ENCODE measurements at places on chromosomes 13 and 19. TPM values are rescaled to one million over a fixed set of nuclear protein-coding genes. Genes with fewer than 3 reads are reported as not detected.

GRCh38 chr13:86082121-86082520, 282.9 kb upstream of the SLITRK6 start:
- no peak overlapping the region for H3K4me3 ChIP-seq
- no peaks in the 10 kb centered on the region for H3K4me1 ChIP-seq
- H3K27me3 ChIP-seq = no peaks in the 10 kb centered on the region
- H3K27ac ChIP-seq = no peak overlapping the region
- H3K36me3 ChIP-seq = no peaks in the 10 kb centered on the region

DNA sequence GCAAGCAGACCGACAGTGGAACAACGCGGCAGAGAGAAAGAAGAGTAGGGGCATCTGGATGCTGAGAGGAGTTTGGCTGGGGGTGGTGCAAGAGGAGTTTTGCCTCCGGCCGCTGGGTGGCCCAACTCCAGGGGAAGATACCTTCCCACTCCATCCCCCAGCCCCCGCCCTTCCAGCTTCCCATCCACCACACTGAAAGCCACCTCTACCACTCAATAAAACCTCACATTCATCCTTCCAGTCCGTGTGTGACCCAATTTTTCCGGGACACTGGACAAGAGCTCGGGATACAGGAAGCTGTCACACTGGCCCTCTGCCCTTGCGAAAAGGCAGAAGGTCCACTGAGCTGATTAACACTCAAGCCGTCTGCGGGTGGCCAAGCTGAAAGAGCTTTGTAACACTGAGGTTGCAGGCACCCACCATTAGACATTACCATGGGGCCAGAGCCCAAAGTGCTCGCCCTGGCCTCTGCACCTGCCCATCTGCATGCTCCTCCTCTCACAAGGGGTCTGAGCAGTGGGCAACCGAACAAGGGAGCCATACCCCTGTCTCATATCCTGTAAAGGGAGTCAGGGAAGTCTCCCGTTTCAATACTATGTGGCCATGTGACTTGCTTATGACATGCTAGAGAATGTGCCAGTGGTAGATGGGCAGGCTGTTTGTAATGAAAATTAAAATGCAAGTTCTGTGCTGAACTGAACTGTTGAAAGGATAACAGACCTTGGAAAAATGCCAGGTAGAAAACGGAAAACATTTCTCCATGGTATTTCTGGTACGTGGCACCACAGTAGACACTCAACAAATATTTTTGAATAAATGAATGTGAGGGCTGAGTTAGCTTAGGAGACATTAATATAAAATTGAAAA, 205.1 kb upstream of the STARD13 start:
- H3K4me3 ChIP-seq = no peak overlapping the region
- DNase-seq = no peak
- no peaks in the 10 kb centered on the region for H3K27me3 ChIP-seq

- H3K36me3 ChIP-seq = no peaks in the 10 kb centered on the region
- H3K27me3 ChIP-seq = no peaks in the 10 kb centered on the region
- no peaks in the 10 kb centered on the region for H3K4me1 ChIP-seq
- no peak for DNase-seq
- no peak overlapping the region for H3K4me3 ChIP-seq
Measured at GRCh38 chr13:28540612-28541011, 45.7 kb upstream of the FLT1 start.

The TDRD12 gene
- 0.28 TPM for polyA plus RNA-seq

DNA sequence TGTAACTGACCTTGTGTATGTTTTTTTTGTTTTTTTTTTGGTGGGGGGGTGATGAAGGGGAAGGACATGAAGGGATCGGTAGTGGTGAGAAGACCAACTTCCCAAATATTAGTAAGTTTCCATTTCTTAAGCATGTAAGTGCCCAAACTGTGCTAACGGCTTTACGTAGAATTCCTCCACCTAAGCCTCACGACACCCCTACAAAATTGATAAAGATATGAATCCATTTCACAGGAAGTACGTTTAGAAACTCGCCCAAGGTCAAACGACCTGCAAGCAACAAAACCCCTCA, 649 bp downstream of the UQCRFS1 start:
- peaks cover 3% of the 10 kb centered on the region for H3K4me1 ChIP-seq
- H3K36me3 ChIP-seq = peaks cover 6% of the 10 kb centered on the region
- no peak for DNase-seq
- peak overlapping the region; percentile 78 for H3K4me3 ChIP-seq

DNA sequence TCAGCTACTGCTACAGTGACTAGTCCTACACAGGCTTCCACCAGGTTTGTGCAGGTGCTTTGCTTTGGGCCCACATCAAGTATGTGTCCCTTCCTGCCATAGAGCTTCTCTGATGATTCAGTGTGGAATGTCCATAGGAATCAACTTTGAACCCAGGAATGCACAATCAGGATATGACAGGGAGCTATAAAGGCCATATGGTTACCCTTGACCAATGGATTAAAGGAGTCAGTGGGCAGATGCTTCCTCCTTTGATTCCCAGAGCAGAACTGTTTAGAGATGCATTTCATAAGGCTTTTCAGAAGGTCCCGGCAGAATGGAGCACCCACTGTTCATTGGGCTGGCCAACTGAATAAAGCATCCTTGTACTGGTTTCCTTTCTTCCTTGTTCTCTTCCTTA, 145.2 kb upstream of the WASF3 start:
- H3K4me3 ChIP-seq = no peak overlapping the region
- no peaks in the 10 kb centered on the region for H3K27me3 ChIP-seq
- H3K27ac ChIP-seq = no peak overlapping the region
- DNase-seq = no peak

The TMEM38A gene
- polyA plus RNA-seq = 2.3 TPM

DNA sequence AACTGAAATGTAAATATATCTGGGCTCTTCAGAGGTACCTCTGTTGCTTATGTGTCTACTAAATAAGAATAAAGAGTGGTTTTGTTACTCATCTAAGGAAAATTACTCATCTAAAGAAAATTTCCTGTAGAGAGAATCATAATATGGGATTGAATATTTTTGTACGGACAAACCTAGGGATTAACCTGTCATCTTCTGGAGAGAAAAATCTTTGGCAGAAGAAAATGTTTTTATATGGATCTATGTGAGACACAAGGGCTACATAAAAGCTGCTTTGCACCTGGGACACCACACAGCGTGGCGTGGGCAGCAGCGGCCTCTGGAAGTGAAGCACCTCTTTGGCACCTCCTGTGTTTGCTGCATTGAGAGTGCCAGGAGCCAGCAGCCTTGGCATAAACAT, 242.9 kb upstream of the DACH1 start:
- no peaks in the 10 kb centered on the region for H3K27me3 ChIP-seq
- no peak overlapping the region for H3K27ac ChIP-seq
- H3K4me3 ChIP-seq = no peak overlapping the region
- H3K36me3 ChIP-seq = no peaks in the 10 kb centered on the region
- DNase-seq = no peak

DNA sequence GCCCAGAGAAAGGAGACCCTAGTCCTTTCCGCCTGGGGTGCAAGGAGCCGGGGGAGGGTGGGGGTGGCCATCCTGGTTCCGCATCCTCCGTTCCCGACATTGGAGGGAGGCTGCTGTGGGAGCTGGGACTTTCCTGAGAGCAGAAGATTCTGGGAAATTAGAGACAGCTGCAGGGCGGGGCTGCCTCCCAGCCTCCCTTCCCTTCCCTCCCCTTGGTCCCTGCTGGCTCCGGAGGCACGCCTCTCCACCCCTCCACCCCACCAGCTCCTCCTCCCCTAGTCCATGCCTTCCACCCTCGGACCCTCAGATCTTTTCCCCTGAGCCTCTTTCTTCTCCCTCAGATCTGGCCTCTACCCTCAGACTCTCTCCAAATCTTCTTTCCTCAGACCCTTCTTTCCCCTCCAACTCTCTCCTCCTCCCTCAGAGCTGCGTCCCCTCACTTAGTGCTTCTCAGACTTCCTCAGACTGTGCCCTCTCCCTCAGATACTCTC, 3.1 kb upstream of the BCL3 start:
- no peak overlapping the region for H3K4me3 ChIP-seq
- peak overlapping the region; percentile 99 for H3K27ac ChIP-seq
- H3K36me3 ChIP-seq = peaks cover 5% of the 10 kb centered on the region
- no peaks in the 10 kb centered on the region for H3K27me3 ChIP-seq
- DNase-seq = peak; percentile 82

DNA sequence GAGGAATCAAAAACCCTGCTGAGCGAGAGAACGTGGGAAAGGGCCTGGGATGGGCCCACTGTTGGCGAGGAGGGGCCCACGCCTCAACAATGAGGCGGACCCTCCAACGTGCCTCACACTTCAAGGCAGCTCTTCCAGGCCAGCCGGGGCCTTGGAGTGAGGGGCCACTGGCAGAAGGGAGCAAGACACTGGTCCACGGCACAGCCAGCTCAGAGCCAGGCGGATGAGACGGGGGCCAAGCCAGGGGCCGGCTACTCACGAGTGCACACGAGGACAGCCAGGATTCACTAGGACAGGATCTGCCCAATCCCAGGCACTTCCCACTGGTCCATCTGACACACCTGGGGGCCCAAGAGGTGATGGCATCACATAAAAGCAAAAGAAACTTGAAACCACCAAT, 20.5 kb downstream of the ELL start:
- no peak overlapping the region for H3K4me3 ChIP-seq
- H3K4me1 ChIP-seq = peaks cover 40% of the 10 kb centered on the region
- H3K27ac ChIP-seq = no peak overlapping the region
- H3K36me3 ChIP-seq = peaks cover 3% of the 10 kb centered on the region
- no peaks in the 10 kb centered on the region for H3K27me3 ChIP-seq
- no peak for DNase-seq

The IGFL2 gene
- 0.36 TPM for polyA plus RNA-seq

GRCh38 chr13:43787518-43787891, 733 bp upstream of the ENOX1 start:
- H3K27me3 ChIP-seq = peaks cover 43% of the 10 kb centered on the region
- H3K36me3 ChIP-seq = no peaks in the 10 kb centered on the region
- H3K27ac ChIP-seq = no peak overlapping the region
- DNase-seq = no peak
- peak overlapping the region; percentile 48 for H3K4me3 ChIP-seq

DNA sequence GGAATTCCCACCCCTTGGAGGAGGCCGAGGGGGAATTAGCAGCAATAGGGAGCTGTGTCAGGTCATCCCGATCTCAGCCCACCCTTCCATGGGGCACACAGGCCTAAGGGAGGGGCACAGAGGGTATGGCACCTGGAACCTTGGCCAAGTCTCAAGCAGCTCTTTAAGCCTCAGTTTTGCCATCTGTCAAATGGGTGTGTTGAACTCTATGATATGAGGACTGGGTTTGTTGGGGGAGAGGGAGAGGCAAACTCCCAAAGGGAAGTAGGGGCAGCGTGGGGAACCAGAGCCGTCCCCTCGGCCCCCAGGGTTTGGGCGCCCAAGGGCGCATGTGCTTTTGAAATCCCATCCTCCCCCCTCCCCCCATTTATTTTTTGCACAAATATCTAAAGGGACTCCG, 49.7 kb downstream of the COLGALT1 start:
- H3K36me3 ChIP-seq = no peaks in the 10 kb centered on the region
- no peak for DNase-seq
- H3K4me3 ChIP-seq = no peak overlapping the region
- no peaks in the 10 kb centered on the region for H3K4me1 ChIP-seq
- H3K27me3 ChIP-seq = peaks cover 23% of the 10 kb centered on the region
- no peak overlapping the region for H3K27ac ChIP-seq

The KLK12 gene
- polyA plus RNA-seq = 2.4 TPM

GRCh38 chr19:54297759-54298305, 15.1 kb downstream of the LILRA5 start:
- no peaks in the 10 kb centered on the region for H3K27me3 ChIP-seq
- no peak overlapping the region for H3K4me3 ChIP-seq
- no peaks in the 10 kb centered on the region for H3K4me1 ChIP-seq
- no peaks in the 10 kb centered on the region for H3K36me3 ChIP-seq
- no peak for DNase-seq

DNA sequence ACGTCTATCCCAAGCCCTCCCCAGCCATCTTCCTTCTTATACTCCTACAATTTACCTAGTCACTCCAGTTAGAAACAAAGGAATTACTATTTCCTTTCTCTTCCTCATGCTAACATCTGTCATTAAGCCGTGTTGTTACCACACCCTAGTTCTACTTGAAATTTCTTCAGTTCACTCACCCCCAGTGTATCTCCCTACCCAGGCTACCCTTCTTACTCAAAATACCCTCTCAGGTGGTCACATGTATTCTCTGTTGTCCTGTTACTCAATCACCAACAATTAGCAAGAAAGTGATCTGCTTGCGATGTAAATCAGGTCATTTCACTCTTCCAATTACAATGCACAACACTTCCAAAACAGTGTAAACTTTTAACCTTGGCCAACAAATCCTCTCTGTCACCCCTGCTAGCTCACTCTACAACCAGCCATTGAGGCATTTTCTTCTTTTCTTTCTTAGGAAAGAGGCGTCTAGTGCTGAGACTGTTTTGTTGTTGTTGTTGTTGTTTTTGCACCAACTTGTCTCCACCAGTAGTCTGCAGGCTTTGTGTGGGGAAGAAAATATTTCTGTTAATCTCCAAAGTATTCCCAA, 50.7 kb downstream of the PCDH17 start:
- H3K27me3 ChIP-seq = no peaks in the 10 kb centered on the region
- no peak for DNase-seq
- no peaks in the 10 kb centered on the region for H3K36me3 ChIP-seq
- no peak overlapping the region for H3K4me3 ChIP-seq

DNA sequence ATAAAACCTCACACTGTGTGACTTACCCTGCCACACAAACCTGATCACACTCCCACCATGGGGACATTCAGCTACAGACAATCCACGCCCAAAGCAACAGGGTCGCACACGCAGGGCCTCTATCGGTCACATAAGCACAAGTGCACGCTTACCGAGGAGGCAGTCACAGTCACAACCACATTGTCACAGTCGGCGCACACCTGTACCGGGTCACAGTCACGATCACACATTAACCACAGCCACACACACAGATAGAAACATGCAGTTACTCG, 579 bp downstream of the ZNF566 start:
- H3K4me3 ChIP-seq = peak overlapping the region; percentile 79
- H3K36me3 ChIP-seq = peaks cover 2% of the 10 kb centered on the region
- H3K27ac ChIP-seq = peak overlapping the region; percentile 91
- no peaks in the 10 kb centered on the region for H3K4me1 ChIP-seq
- DNase-seq = no peak

- peaks cover 6% of the 10 kb centered on the region for H3K4me1 ChIP-seq
- peak overlapping the region; percentile 74 for H3K4me3 ChIP-seq
- peak overlapping the region; percentile 64 for H3K27ac ChIP-seq
- H3K27me3 ChIP-seq = peaks cover 22% of the 10 kb centered on the region
Measured at GRCh38 chr19:46426506-46427162, 2.1 kb downstream of the PNMA8C start.

GRCh38 chr19:55777528-55777927, 8.6 kb downstream of the RFPL4AL1 start:
- no peak for DNase-seq
- H3K36me3 ChIP-seq = no peaks in the 10 kb centered on the region
- no peaks in the 10 kb centered on the region for H3K4me1 ChIP-seq
- no peak overlapping the region for H3K27ac ChIP-seq
- no peaks in the 10 kb centered on the region for H3K27me3 ChIP-seq

GRCh38 chr13:44648392-44649103, 72.4 kb upstream of the TSC22D1 start:
- peak overlapping the region; percentile 1 for H3K27ac ChIP-seq
- H3K4me3 ChIP-seq = no peak overlapping the region
- no peaks in the 10 kb centered on the region for H3K27me3 ChIP-seq
- peak; percentile 22 for DNase-seq

The FCGBP gene
- polyA plus RNA-seq = 609 TPM

- no peaks in the 10 kb centered on the region for H3K36me3 ChIP-seq
- no peak for DNase-seq
Measured at GRCh38 chr13:54162069-54162468, 1133.5 kb downstream of the OLFM4 start.

GRCh38 chr13:78680115-78680561, 21.2 kb upstream of the OBI1 start:
- H3K36me3 ChIP-seq = no peaks in the 10 kb centered on the region
- H3K4me3 ChIP-seq = no peak overlapping the region
- DNase-seq = no peak
- no peak overlapping the region for H3K27ac ChIP-seq
- H3K27me3 ChIP-seq = peaks cover 2% of the 10 kb centered on the region
- no peaks in the 10 kb centered on the region for H3K4me1 ChIP-seq

The ATP4B gene
- 0.04 TPM for polyA plus RNA-seq

The ARHGAP35 gene
- polyA plus RNA-seq = 42.8 TPM
